ENCODE measurements at places on chromosomes 5 and 9. TPM values are rescaled to one million over a fixed set of nuclear protein-coding genes. Genes with fewer than 3 reads are reported as not detected.

DNA sequence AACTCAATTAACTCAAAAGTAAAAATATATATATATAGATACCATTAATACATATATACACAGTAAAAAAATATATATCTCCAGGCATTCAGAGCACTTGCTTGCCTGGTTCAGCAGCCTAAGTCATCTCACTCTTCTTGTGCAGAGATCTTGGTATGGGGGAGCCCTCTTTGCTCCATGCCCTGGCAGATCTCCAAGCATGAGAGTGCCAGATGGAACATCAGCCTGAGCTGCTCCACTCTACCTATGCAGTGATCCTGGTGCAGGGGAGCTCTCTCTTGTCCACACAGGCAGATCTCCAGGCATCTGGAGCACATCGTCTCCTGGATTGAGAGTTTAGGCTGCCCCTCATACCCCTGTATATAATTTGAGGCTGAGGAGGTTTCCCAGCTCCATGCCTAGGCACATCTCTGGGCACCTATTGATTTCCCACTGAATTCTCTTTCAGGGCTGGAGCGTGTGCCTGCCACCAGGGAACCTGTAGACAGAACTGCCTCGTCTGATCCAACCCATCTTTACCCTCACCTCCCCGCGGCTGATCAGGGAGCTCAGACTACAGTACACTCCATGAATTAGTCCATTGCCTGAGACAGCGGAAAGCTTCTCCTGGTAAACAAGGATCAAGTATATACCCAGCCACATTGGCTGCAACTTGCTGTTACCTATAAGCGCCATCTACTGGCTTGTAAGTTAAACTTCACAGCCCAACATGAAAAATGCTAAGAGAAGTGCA is 342.4 kb upstream of the GRIA1 start:
- DNase-seq: peak; percentile 43

DNA sequence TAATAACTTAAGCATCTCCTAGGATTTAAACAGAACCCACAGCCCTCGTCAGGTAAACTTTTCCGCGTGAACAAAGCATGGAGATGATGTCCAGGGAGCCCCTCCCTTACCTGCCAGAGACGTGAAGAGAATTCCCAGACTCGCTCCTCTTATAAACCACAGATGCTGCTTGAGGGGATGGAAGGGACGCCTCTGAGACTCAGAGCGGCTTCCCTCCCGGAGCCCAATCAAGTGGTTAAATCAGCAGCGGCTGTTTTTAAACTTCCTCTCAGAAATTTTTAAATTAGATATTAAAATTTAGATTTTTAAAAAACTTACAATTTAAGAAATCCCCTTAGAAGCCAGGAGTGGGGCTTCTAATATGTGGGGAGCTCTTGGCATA is 71.8 kb downstream of the RAPGEF1 start:
- no peak for DNase-seq

TRIM36 gene
- total RNA-seq: 5.0 TPM

DNA sequence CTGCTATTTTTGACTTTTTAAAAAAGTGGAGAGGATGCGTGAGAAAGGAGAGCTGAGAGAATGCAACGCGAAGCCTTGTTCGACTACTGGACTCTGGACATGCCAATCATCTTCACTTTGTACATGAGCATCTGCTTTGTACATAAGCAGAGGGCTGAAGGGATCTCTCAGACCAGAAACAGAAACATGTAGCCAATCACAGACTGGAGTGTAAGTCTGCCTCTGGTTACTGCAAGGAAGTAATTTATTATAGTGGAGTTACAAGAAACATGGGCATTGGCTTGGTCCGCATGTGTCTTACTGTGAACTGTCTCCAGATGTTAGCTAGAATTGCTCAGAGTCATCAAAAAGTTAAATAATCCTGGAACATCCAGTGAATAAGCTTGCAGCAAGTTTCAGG is 190.0 kb upstream of the GRAMD2B start:
- no peak for DNase-seq

MYMK gene
- total RNA-seq: not detected

GRCh38 chr9:100377015-100377414 is 24.3 kb upstream of the TEX10 start:
- no peak for DNase-seq

DNA sequence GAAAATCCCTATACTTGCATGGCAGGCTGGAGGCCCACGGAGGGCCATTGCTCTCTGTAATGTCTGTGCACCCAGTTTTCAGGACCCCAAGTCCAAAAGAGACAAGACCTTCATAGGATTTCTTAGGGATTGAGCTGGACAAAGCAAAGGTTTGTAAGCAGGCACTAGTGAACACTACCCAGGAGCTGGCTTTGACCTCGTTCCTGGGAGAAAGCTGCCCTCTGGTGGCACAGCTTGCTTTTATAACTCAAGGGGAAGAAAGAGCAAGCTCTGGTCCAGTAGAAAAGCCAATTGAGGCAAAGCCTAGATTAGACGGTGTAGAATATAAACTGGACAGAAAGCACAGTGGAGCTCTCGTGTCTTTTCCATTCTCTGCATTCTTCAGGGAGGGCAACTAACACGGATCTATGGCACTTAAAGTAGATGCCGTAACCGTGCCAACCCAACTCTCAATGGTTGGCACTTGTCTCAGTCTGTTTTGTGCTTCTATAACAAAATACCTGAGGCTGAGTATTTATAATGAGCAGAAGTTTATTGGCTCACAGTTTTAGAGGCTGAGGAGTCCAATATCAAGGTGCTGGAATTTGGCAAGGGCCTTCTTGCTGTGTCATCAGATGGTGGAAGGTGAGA is 7.9 kb downstream of the GABRP start:
- peak; percentile 28 for DNase-seq

FOXD4L3 gene
- total RNA-seq: not detected

GRCh38 chr5:10513501-10514442 is 50.1 kb upstream of the ANKRD33B start:
- DNase-seq: peak; percentile 90

PCDHGB1 gene
- 1.7 TPM for total RNA-seq

DNA sequence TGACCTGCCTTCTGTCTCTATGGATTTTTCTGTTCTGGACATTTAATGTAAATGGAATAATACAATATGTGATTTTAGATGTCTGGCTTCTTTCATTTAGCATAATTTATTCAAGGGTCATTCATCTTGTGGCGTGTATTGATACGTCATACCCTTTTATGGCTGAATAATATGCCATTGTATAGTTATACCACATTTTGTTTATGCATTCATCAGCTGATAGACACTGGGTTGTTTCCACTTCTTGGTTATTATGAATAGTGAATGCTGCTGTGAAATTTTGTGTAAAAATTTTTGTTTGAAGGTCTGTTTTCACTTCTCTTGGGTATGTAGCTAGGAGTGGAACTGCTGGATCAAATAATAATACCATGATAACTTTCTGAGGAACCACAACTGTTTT is 298.9 kb downstream of the CCDC171 start:
- no peak for DNase-seq

DNA sequence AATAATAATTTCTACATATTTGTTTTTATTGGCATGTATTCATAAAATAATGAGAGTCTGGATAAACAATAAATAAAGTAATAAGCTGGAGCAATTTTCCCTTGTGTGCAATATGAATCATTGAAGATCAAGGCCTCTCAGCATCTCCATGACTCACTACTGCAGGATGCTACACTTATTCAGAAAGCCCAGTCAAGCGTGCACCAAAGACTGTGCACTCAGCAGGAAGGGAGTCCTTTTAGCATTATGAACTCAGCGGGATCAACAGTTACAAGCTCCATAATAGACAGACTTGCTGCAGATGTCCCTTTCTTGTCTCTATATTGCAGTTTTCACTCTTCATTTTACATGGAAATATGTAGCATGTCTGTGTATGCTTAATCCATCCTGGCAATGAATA is 485.3 kb downstream of the CDH9 start:
- peak; percentile 42 for DNase-seq

DNA sequence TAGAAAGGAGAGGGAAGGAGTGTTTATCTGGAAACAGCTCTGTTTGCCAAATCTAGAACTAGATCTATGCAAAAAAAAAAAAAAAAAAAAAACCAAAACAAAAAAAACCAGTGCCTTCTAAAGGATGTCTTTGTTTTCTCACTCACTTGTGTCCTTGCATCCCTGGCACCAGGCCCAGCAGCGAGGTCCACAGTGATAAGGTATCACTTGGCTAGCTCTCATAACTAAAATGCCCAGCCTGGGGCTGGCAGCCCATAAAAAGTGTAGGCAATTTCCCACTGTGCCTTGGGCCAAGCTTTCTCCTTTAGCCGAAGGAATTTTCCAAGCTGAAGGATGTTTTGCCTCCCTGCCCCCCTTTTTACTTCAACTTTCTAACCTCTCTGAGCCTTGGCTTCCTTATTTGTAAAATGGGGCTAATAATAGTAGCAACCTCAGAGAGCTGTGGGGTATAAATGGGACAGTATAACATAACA is 20.8 kb downstream of the RGS3 start:
- no peak for DNase-seq

SPINK4 gene
- not detected for total RNA-seq

- no peak for DNase-seq
Observed at GRCh38 chr5:56272765-56273164, 39.6 kb upstream of the ANKRD55 start.

CTXN3 gene
- total RNA-seq: not detected

GRCh38 chr5:142290577-142291299 is 34.1 kb downstream of the SPRY4 start:
- DNase-seq: no peak

GRCh38 chr5:3593771-3594509 is 1.7 kb upstream of the IRX1 start:
- DNase-seq: no peak

DNA sequence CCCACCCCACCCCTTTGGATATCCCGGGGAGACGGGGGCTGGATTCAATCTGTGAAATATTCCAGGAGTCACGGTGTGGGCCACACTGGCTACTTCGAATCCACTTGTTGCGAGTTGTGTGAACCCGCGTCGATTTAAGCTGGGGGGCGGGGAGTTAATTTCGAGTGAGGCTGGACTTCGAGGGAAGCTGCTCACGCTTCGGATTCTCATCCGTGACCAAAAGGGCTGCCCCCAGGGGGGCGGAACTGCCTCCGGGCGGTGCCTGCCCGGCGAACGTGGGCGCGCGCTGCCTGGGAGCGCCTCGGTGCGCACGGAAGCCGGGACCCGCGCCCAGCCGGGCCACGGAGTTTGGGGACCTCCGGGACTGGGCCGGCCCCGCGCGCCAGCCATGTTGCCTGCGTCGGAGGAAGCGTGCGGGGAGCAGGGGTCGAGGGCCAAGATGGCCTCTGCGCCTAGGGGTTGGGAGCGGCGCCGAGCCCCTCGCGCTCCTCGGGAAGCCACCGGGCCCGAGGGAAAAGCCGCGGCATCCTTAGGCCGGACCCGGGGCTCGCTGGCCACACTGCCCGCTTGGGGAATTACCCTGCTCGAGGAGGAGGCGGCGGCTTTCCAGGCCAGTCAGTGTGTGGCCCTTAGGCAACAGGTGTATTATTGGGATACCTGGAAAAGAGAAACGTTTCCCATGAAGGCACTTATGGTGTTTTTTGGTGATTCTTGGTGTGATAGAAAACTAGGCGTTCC is 975 bp downstream of the OCLN start:
- DNase-seq: no peak

MEIKIN gene
- total RNA-seq: not detected

- DNase-seq: no peak
Observed at GRCh38 chr9:6444128-6444527, 31.1 kb downstream of the UHRF2 start.

DNA sequence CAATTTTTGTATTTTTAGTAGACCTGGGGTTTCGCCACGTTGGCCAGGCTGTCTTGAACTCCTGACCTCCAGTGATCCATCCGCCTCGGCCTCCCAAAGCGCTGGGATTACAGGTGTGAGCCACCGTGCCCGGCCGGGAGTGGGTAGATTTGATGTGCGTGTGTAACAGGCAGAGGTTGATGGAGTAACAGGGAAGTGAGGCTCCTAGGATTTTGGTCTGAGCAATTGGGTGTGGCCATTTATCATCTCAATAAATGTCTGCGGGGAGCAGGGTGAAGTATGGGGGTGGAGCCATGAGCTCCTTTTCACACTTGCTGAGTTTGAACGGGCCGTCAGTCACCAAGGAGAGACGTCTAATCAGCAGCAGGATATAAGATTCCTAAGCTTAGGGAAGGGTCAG is 1.2 kb upstream of the REXO4 start:
- no peak for DNase-seq

- no peak for DNase-seq
Observed at GRCh38 chr5:109849478-109850088, 159.9 kb downstream of the MAN2A1 start.

- no peak for DNase-seq
Observed at GRCh38 chr5:14687023-14687665, 22.6 kb downstream of the OTULIN start.

ARL10 gene
- 8.8 TPM for total RNA-seq

- peak; percentile 29 for DNase-seq
Observed at GRCh38 chr5:81021486-81021885, 61.3 kb downstream of the RASGRF2 start.

GRCh38 chr9:127667127-127667844 is 39.5 kb upstream of the CFAP157 start:
- no peak for DNase-seq

GRCh38 chr9:16870596-16871335 is at the start of gene BNC2:
Gene BNC2, minus strand, starts transcription at chr9:16870670. Its CDS starts 22 bp downstream, at chr9:16870648.
- DNase-seq: no peak

DNA sequence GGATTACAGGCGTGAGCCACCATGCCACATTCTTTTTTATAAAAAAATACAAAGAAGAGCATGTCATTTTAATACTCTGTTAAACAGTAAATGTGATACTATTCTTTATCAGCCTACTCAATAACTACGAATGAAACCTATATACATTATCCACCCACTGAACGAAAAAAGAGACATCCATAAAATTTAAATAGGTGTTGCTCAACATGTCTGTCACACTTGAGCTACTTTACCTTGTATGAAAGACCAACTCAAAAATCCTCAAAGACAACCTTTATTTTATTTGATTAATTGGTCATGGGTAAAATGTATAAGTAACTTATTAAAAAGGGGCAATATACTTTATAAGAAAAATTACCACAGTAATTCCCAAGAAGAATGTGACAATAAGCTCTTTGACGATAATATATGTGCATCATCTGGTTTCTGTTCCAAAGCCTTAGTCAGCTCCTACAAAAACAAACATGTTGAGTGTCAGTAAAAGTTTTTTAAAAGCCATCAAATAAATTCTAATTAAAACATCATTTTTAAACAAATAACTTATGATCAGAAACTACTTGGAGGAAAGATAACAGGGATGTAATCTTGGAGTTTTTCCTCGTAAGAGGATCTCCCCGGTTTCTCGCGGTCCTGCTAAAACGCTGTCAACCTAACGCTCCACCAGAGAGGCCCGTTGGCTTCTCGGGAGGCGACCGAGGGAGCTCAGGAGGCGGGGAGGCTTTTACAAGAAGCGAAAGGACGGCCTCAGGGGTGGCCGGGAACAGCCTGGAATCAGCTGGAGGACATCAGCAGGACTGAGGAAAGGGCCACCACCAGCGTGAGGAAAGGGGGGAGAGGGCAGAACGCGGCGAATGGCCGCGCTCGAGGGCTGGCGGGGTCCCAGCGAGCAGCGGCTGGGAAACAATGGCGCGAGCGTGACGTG is 13.5 kb upstream of the ANKRD18B start:
- no peak for DNase-seq

DNA sequence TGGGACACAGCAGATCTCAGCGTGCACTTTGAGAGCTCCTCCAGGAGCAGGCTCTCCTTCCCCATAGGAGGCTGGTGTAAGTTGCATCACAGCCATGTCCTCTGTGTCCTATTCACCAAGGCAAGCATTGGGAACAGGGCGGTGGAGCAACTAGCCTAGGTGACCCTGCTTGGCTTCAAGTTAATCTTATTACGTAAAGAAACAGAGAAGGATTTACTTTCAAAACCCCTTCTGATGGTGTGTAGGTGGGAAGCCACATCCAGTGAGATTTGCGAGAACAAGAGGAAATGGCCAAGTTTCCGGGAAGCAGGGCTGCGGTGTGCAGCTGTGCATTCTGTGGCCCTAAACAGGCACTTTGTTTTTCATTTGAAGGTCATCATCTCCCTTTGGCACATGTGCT is 80.2 kb downstream of the TRIO start:
- DNase-seq: no peak

All from kidney epithelial cell (primary cell).